ENCODE measurements at places on chromosomes 7 and 10.

DNA sequence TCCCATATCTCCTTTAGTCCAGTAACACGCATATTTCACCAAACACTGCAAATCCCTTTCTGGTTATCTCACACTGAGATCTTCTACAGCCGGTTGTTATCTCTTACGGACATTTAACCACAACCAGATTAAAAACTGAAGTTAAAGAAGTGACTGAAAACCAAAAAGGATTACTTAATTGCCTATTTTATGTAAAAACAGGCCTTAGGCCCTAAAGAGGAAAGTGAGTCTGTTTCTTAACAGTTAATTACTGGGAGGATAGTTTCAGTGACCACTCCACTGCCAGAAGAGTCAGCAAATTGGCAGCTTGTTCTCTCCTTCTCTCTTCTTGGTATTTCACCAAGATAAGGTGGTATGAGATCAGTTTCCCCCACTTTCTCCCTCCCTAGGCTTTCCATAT, 161.9 kb upstream of the MEOX2 start:
- DNase-seq, result no peak

GRCh38 chr10:107098326-107098725, 66.2 kb downstream of the SORCS1 start:
- DNase-seq, result no peak

GRCh38 chr10:43220657-43221418, 46.0 kb downstream of the RASGEF1A start:
- no peak for DNase-seq

GRCh38 chr10:97715259-97715874, 1.8 kb downstream of the MARVELD1 start:
- no peak for DNase-seq

DNA sequence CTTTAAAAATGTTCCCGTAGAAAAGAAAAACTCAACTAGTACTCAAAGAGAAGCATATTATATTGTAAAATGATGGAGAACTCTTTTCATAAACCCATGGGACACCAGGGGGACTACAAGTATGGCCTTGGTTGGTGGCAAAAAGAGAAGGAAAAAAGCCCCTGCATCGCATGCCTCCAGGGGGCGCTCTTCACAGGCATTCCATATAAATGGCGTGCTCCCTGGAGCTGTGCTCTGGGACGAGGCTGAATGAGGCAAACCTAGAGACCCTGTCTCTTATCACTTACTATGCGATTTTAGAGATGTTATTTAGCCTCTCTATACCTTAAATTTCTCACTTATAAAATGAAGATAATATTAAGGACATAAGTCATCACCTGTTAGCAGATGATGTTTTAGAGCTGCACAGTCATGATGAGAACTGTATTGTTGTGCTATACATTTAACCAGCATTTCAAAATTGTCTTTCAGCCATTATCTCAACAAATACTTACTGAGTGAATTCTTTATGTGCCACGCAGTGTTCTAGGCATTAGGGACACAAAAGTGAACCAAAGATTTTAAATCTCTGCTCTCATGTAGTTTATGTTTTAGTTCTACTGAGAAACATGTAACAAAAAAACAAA, 105.8 kb downstream of the ARHGAP21 start:
- no peak for DNase-seq

DNA sequence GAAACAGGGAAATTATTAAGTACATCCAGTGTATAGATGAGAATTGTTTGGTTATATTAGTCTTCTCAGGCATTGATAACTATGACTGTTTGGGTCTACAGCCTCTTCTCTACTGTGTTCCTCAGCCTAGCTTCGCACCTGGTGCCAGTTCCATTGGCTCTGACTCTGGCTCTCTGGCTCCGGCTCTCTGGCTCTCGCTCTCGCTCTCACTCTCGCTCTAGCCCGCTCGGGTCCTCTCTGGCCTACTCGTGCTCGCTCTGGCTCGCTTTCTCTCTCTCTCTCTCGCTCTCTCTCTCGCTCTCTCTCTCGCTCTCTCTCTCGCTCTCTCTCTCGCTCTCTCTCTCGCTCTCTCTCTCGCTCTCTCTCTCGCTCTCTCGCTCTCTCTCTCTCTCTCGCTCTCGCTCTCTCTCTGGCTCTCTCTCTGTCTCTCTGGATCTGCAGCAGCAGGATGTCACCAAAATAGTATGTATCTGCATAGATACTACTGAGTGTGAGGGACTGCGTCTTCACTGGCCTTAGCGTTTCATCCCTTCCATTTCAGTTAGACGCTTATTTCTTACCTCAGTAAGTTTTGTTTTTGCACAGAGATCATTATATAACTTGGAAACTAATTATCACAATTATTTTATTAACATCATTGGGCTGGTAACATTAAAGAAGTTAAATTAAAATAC, 6.5 kb upstream of the SSBP1 start:
- no peak for DNase-seq

GRCh38 chr7:113796557-113796956, 122.3 kb downstream of the PPP1R3A start:
- DNase-seq, result no peak

GRCh38 chr7:24669971-24670591, 87.2 kb downstream of the GSDME start:
- DNase-seq, result no peak

GRCh38 chr7:129210256-129210988, 14.4 kb upstream of the AHCYL2 start:
- DNase-seq, result no peak

DNA sequence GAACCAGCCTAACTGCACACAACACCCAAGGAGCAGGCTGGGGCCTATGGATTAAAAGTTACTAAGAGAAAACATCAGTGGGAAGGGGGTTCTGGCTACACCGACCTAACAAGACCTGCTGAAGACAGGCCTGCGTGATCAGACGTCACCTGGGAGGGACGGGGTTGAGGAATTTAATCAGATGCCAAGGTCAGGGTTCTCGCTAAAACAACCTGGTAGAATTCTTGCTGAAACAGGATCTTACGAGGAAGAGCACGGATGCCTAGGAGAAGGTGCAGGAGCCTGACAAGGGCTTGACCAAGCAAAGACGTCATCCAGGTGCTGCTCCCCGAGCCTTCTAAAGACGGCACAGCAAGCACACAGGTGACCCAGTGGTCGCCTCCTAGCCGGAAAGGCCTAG, 1.6 kb downstream of the IDI2 start:
- no peak for DNase-seq

DNA sequence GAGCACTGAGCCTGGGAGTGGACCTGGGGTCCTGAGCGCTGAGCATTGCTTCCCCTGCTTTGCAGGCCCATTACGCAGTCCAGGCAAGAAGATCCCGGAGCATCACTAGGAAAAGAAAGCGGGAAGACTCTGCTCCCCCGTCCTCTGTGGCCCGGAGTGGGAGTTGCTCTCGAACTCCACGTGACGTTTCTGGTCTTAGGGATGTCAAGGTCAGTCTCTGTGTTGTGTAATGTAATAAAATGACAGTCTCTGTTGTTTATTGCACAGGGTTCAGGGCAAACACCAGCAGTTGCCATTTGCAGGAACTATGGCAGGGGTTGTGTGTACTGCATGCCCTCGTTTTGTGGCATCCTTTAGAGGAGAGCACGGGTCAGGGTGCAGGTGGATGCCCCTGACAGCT, 10.0 kb downstream of the IDI2 start:
- no peak for DNase-seq

DNA sequence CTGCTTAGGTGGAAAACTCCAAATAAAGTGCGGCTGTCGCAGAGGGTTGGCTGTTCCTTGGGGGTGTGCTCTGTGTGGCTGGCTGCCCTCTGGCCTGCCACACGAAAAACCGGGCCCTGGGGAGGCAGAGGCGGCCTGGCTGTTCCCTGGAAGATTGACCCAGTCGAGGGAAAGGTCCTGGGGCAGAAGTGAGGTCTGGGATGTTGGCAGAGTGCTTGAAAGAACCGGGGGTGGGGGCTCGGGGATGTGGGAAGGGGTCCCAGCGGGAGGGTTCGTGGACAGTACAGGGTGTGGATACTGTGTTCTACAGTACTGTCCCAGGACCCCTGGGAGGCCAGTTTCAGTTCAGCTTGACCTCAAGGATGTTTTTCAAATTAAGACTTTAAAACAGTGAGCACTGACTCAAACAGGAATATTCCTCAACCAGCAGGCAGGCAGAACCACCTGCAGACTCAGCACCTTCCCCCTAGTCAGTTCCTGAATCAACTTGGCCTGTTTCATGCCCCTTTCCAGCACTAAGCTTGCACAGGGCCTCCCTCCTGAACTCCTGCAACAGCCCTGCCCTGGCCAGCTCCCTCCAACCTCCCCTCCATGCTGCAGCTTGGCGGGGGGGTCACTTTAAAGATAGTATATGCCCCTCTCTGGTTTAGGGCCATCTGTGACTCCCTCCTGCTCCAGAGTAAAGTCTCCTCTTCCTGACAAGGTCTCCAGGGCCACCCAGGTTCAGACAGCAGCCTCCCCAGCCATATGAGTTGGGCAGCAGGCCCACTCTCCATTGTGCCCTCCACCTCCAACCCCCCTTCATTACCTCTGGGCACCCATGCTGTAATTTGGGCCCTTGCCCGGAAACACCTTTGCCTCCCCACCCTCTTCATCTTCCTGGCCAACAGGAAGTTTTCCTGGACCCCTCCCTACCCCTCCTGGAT, 3.2 kb upstream of the ATP6V1F start:
- DNase-seq, result no peak

GRCh38 chr10:60613434-60613833, 164.8 kb upstream of the CDK1 start:
- no peak for DNase-seq

GRCh38 chr7:94092980-94093379, 88.8 kb upstream of the BET1 start:
- DNase-seq, result no peak

DNA sequence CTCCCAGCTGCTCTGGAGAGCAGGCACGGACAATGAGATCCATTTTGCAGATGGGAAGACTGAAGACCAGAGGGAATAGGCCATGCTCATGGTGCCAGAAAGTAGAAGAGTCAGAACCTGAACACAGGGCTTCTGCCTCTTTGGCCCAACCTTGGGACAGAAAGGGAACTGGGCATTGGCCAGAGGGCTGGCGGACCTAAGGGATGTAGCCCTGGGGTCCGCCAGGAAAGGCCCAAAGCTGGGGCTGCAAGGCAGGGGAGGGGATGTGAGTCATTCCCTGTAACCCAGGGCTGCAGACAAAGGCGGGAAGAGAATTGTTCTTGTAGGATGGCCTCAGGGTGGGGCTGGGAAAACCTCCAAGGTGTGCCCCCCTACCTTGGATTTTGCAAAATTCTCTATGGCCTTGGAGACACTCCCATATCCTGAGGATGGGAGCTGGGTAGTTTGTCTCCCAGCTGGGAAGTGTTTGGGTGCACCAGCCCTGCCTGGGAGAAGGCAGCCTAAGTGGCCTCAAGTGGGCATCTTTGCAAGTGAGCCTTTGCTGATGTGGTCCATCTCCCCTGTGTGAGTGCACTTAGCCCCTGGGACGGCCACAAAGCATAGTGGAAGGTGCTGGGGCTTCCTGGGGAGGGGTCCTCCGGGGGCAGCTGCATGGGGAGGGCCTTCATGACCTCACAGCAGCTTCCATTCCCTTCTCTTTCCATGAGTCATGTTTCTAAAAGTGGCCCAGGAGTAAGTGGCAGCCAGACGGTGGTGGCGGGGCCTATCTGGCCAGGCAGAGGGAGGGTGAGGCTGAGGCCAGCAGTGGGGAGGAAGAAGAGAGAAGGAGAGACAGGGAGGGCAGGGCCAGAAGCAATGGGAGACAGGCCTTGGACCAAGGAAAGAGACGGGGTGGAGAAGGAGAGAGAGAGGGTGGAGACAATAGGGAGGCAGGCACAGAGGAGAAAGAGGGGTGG, 9.2 kb downstream of the AQP1 start:
- DNase-seq, result no peak

- no peak for DNase-seq
Measured at GRCh38 chr10:26310361-26310760, 93.8 kb downstream of the GAD2 start.

DNA sequence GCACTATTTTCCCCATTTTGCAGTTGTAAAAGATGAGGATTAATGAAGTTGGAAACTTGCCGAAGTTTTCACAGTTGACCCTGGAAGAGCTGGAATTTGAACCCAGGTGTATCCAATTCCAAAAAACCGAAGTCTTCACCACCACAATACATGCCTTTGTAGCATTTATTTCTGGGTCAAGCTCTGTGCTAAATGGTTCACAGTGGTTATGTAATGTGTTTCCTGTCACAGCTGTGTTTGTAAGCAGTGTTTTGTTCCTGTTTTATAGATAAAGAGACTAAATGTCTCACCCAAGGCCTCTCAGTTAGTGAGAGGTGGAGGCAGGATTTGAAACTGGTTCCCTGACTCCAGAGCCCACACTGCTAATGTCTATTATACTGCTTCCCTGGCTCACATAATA, 17.6 kb downstream of the SFTPA2 start:
- DNase-seq, result no peak

DNA sequence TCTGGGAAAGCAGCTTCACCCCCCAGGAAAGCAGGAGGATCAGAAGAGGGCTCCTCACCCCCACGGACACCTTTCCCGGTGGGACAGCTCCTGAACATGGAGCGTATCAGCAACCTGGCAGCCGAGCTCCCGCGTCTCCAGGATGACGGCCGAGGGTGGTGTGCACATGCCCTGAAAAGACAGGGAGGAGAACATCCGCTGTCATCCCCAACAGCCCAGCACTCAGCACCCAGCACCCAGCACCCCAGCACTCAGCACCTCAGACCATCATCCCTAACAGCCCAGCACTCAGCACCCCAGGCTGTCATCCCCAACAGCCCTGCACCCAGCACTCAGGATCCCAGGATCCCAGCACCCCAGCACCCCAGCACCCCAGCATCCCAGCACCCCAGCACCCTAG, 3.9 kb upstream of the CFAP46 start:
- no peak for DNase-seq

GRCh38 chr7:116799916-116800315, 62.5 kb upstream of the CAPZA2 start:
- no peak for DNase-seq

GRCh38 chr10:8095959-8096358, 41.5 kb downstream of the GATA3 start:
- DNase-seq, result no peak

GRCh38 chr10:88066319-88066718, 202.9 kb downstream of the PTEN start:
- DNase-seq, result no peak

DNA sequence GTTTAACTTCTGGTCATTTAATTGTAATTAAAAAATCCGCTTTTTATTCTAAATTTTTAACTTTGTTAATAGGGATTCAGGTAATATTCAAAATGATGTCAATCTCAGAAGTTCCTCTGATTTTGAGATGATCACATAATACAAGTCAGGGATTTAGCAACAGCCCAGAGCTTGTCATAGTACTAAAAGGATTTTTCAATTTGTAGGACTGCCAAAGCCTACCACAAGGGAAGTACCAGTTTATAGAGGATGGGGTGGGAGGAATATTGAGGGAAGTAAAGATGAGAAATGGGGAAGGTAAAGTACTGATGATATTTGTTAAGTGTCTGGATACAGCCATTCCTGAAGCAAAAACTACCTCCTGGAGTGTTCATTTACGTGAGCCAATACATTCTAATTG, 278.2 kb upstream of the TEX47 start:
- DNase-seq, result no peak
